ENCODE measurements at places on chromosomes 1 and 21.

- DNase-seq, result no peak
Measured at GRCh38 chr21:29514652-29515247, 216.0 kb downstream of the BACH1 start.

DNA sequence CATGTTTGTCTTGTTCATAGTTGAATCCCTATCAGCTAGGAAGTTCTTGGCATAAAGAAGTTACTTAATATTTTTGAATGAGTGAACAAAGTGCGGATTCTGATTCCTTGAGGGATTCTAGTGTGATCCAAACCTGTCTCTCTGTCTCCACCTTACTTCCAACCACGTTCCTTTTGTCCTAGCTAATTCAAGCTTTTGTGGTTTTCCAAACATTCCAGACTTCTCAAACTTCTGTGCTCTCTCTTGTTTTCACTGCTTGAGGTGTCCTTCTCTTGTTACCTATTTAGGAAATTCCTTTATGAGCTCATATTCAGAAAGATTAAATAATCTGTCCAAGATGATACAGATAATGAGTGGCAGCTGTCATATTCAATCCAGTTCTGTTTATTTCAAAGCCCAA lies 353.2 kb downstream of the PTBP2 start:
- no peak for DNase-seq

- no peak for DNase-seq
Measured at GRCh38 chr1:159122005-159122621, 45.5 kb upstream of the AIM2 start.

- DNase-seq, result no peak
Measured at GRCh38 chr21:44658913-44659595, 1.3 kb downstream of the KRTAP12-3 start.

GRCh38 chr1:204730826-204731459 lies 45.4 kb upstream of the LRRN2 start:
- no peak for DNase-seq

GRCh38 chr1:236150311-236150955 lies 8.1 kb downstream of the GPR137B start:
- DNase-seq, result no peak

GRCh38 chr1:69055194-69055593 lies 512.5 kb upstream of the LRRC7 start:
- peak; percentile 50 for DNase-seq

- no peak for DNase-seq
Measured at GRCh38 chr1:17531682-17532487, 7.6 kb upstream of the ARHGEF10L start.

DNA sequence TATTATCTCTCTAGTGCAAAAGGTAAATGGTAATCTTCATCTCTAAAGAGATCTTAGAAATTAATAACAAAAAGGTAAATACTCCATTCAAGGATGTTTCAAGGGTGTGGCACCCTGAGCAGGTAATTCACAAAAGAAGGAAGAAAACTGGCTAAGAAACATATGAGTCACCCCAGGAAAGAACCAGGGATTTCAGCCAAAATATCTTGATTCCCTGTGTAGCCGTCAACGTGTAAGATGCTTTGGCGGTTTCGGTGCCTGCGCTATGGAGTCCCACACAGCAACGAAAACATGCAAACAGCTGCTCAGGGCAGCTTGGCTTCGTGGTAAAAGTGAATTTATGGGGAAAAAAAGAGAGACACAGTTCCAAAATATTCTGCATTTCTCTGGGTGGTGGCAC lies 3.7 kb downstream of the ITGB2 start:
- no peak for DNase-seq
